HepG2 (cell line): ENCODE measurements at places on chromosomes 4 and X. TPM values are rescaled to one million over a fixed set of nuclear protein-coding genes. Genes with fewer than 3 reads are reported as not detected.

The OCIAD2 gene
- not detected in 2 replicates for total RNA-seq

The HEPH gene
- not detected in 2 replicates for total RNA-seq

DNA sequence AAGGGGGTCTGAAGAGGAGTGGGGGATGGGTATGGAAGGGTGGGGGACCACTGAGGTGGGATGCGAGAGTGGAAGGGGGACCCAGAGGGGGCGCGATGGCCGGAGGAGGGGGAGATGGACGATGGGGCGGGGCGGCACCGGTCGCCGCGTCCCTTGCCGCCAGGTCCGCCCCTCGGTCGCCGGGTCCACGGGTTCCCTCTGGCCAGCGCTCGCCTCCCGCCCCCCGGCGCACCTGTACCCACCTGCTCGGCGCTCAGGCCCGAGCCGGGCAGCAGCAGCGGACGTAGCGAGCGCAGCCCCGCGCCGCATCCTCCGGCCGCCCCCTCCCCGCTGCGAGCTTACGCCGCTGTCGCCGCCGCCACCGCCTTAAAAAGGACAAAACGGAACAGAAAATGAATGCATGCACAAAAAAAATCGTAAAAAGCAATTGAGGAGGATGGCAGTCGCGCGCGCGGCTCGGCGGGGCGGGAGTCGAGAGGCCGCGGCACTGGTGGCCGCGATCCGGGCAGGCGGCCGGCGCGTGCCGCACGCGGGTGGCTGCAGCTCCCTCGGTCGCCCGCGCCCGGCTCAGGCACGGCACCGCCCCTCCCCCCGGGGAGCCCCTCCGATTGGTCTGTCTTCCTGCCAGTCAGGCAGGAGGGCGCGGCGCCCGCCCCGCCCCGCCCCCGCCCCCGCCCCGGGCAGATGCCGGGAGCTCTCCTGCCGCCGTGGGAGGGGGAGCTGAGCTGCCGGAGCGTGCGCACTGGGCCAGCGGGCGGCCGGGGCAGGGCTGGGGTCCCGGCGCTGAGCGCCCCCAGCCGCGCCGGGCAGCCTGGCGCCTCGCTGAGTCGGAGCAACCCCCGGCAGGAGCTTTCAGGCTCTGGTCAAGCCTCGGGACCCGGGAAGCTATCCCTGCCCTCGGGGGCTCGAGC is at the start of gene JAKMIP1:
Gene JAKMIP1, minus strand, starts transcription at position 539 of the 911 bp plus-strand sequence. CDS start 87,699 bp downstream, outside the sequence.
- peak; percentile 25 for DNase-seq
- H3K27ac ChIP-seq, result no peak within 1 kb of the TSS
- H3K36me3 ChIP-seq, result no peaks in the 10 kb centered on the region
- 0 out of 2 replicates have a peak, but pooled peaks cover 7% of the 10 kb centered on the region for H3K4me1 ChIP-seq

- H3K36me3 ChIP-seq, result no peaks in the 10 kb centered on the region
- H3K4me3 ChIP-seq, result no peak overlapping the region
- H3K27me3 ChIP-seq, result no peaks in the 10 kb centered on the region
- H3K27ac ChIP-seq, result no peak overlapping the region
- DNase-seq, result no peak
- no peaks in the 10 kb centered on the region for H3K4me1 ChIP-seq
Measured at GRCh38 chr4:57231781-57232180, 121.6 kb upstream of the IGFBP7 start.

DNA sequence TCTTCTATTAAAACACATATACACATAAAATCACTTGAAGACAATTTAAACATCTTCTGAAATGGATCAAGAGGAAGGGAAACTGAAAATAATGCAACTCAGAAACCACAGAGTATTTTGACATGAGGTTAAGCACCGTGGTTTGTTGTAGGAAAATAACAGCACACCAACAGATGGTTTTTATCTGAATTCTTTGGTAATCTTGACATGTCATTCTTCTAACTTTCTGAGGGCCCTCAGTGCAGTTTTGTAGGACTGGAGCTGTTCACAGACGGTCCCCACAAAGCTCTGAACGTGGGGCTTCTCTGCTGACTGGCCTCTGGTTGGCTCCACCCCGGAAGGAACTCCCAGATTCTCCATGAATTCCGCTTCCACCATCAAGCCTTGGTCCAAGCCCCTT is 16.0 kb upstream of the TLR8 start:
- no peak for DNase-seq
- H3K4me3 ChIP-seq, result no peak overlapping the region
- no peaks in the 10 kb centered on the region for H3K4me1 ChIP-seq
- H3K27ac ChIP-seq, result no peak overlapping the region
- H3K36me3 ChIP-seq, result no peaks in the 10 kb centered on the region

The CXCL13 gene
- not detected in 2 replicates for total RNA-seq

DNA sequence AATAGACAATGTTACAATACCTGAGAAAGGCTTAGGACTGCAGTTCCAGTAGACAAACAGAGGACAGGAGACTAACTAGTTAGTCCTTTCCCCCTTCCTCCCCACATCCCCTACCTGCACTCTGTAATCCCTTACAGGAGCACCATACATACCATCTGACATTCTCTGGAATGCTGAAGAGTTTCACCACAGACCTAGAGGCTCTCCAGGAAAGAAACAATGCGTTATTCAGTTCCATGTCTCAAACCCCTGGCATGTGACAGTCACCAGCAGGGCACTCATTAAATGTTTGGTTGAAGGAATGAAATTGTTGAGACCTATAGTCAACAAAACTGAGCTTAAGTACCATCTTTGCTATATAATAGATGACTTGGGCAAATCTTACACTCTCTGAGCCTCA is 100.2 kb upstream of the USP38 start:
- H3K4me3 ChIP-seq, result no peak overlapping the region
- no peaks in the 10 kb centered on the region for H3K27me3 ChIP-seq

- no peak overlapping the region for H3K4me3 ChIP-seq
- peak; percentile 1 for DNase-seq
- no peak overlapping the region for H3K27ac ChIP-seq
- H3K36me3 ChIP-seq, result no peaks in the 10 kb centered on the region
Measured at GRCh38 chrX:12702509-12703091, 88.6 kb upstream of the PRPS2 start.

GRCh38 chr4:108247387-108248049 is 78.8 kb upstream of the LEF1 start:
- no peaks in the 10 kb centered on the region for H3K4me1 ChIP-seq
- H3K27ac ChIP-seq, result no peak overlapping the region
- DNase-seq, result no peak

DNA sequence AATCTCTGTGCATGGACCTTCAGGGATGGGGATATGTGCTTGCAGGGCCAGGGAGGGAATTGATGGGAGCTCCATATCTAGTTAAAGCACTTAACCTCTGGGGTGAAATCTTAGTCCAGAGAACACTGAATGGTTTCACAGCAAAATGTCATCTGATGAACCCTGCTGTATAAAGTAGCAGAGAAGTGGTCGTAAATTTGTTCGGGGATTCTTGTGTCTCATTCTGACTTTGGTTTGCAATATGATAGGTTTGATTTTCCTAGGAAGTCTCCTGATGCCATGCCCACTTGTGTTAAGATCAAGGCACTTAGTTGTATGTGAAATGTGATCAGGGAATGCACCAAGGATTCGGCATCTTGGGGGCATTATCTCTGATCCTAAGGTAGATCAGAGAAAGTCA is 96.9 kb downstream of the NHS start:
- no peaks in the 10 kb centered on the region for H3K36me3 ChIP-seq
- H3K4me3 ChIP-seq, result no peak overlapping the region
- no peaks in the 10 kb centered on the region for H3K4me1 ChIP-seq
- no peak overlapping the region for H3K27ac ChIP-seq
- H3K27me3 ChIP-seq, result no peaks in the 10 kb centered on the region

DNA sequence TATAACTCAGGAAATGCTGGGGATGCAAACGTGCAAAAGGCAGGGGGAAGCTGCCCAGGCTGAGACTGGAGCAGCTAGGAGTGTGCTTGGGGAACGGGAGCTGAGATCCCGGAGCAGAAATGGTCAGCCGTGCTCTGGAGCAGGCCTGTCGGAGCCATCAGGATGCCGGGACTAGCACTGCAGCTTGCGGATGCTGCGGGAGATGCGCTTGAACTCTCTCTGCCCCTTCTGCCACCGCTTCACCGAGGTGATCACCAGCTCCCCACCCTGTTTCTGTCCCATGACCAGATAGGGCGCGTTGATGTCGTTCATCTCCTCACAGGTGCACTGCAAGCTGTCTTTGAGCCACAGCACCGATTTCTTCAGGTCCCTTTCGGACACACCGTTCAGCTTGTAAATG is 7.6 kb downstream of the SFRP2 start:
- DNase-seq, result no peak
- no peaks in the 10 kb centered on the region for H3K36me3 ChIP-seq
- H3K27me3 ChIP-seq, result peaks cover 3% of the 10 kb centered on the region; the same call in 1 of the 2 replicates
- H3K27ac ChIP-seq, result no peak overlapping the region
- no peaks in the 10 kb centered on the region for H3K4me1 ChIP-seq

GRCh38 chr4:110518889-110519490 is 43.0 kb downstream of the ENPEP start:
- no peaks in the 10 kb centered on the region for H3K36me3 ChIP-seq
- no peak overlapping the region for H3K4me3 ChIP-seq
- H3K27ac ChIP-seq, result no peak overlapping the region
- no peaks in the 10 kb centered on the region for H3K27me3 ChIP-seq

The SAGE1 gene
- total RNA-seq, result not detected in 2 replicates

The MAGEB3 gene
- not detected in 2 replicates for total RNA-seq

DNA sequence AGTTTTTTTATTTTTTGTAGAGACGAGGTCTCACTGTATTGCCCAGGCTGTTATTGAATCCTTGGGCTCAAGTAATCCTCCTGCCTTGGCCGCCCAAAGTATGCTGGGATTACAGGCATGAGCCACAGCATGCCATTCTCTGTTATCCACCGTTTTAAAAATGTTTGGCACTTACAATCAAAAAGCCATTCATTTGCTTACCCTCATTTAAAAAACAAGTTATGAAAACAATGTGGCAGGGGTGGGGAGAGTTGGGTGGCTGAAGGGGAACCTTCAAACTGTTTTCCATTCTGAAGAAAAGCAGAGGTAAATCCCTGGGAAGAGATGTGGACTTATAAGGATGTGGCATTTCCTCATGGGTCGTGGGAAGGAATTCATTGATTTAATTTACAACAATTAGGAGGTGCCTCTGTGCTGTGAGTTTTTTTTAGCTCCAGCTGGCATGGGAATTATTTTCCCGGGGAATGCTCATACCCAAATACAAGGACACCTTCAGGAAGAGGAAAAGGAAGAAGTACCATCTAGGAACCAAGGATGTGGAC is 103.5 kb downstream of the MID1 start:
- DNase-seq, result no peak
- H3K4me1 ChIP-seq, result peaks cover 11% of the 10 kb centered on the region; the same call in 1 of the 2 replicates
- H3K27me3 ChIP-seq, result no peaks in the 10 kb centered on the region
- no peak overlapping the region for H3K27ac ChIP-seq
- H3K4me3 ChIP-seq, result no peak overlapping the region
- no peaks in the 10 kb centered on the region for H3K36me3 ChIP-seq

- no peak for DNase-seq
- H3K36me3 ChIP-seq, result no peaks in the 10 kb centered on the region
- H3K4me3 ChIP-seq, result no peak overlapping the region
- no peaks in the 10 kb centered on the region for H3K27me3 ChIP-seq
- H3K4me1 ChIP-seq, result no peaks in the 10 kb centered on the region
Measured at GRCh38 chrX:28016823-28017222, 35.6 kb upstream of the DCAF8L1 start.

The PAGE2B gene
- total RNA-seq, result not detected in 2 replicates

DNA sequence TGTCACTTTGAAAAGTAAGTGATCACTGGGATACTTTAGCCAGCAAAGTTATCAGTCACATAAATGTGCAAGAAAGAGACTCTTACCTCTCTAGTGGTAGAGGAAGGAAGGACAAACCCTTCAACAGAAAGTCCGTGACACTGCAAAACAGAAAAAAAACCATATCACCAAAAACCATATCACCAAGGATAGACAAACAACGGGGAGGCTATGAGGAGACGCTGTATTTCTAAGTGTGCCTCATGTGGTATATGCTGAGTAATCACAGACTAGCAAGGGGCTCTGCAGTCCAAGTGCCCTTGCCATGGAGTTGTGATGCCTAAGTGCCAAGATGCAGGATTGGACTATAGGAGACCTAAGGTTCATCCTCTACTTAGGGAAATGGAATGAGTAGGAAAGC is 11.5 kb upstream of the HDAC8 start:
- H3K27me3 ChIP-seq, result no peaks in the 10 kb centered on the region
- DNase-seq, result no peak
- no peak overlapping the region for H3K27ac ChIP-seq

The YY2 gene
- 0.31 and 0.44 TPM in 2 replicates for total RNA-seq

DNA sequence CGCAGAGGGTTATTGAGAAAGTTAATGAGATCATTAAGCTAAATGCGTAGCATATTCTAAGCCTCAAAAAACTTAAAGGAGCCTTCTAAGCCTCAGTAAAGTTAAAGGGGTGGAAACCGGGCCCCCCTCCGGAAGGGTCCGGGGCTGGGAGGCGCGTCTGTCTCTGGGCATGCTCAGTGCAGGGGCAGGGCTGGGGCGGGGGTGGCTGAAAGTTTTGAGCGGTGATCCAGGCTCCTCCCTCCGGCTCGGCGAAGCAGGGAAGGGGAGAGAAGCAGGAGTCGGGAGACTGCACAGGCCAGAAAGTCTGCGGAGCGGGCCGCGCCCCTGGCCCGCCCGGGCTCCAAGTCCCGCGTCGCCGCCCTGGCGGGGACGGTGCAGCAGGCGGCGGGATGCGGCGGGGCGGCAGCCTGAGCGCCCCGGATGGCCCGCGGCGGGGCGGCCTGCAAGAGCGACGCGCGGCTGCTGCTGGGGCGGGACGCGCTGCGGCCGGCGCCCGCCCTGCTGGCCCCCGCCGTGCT is at the start of gene EVC:
Gene EVC, plus strand, starts transcription at position 241 of the 518 bp plus-strand sequence. Its CDS starts 180 bp downstream, at position 421.
- H3K27ac ChIP-seq, result peak within 1 kb of the TSS; percentile 34
- H3K4me1 ChIP-seq, result peaks cover 39% of the 10 kb centered on the region
- peak within 1 kb of the TSS; percentile 74 for H3K4me3 ChIP-seq

DNA sequence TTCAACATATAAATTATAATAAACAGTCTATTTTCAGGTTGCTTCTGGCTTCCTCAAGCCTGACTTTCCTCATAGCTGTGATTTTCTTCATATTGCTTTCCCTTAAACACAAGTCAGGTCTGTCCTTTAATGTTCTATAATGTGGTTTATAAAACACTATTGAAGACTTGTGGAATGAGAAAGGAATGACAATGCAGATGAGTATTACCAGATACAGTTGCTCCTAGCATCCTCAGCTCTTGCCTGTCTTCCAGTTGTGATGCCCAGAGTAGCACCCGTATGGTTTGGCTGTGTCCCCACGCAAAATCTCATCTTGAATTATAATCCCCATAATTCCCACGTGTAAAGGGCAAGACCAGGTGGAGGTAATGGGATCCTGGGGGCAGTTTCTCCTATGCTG is 265.7 kb upstream of the BOD1L1 start:
- DNase-seq, result no peak
- no peaks in the 10 kb centered on the region for H3K4me1 ChIP-seq
- no peak overlapping the region for H3K4me3 ChIP-seq
- no peak overlapping the region for H3K27ac ChIP-seq
- no peaks in the 10 kb centered on the region for H3K27me3 ChIP-seq
